Stomach (tissue), 19 donors: ENCODE measurements at places on chromosomes 2 and 18.

DNA sequence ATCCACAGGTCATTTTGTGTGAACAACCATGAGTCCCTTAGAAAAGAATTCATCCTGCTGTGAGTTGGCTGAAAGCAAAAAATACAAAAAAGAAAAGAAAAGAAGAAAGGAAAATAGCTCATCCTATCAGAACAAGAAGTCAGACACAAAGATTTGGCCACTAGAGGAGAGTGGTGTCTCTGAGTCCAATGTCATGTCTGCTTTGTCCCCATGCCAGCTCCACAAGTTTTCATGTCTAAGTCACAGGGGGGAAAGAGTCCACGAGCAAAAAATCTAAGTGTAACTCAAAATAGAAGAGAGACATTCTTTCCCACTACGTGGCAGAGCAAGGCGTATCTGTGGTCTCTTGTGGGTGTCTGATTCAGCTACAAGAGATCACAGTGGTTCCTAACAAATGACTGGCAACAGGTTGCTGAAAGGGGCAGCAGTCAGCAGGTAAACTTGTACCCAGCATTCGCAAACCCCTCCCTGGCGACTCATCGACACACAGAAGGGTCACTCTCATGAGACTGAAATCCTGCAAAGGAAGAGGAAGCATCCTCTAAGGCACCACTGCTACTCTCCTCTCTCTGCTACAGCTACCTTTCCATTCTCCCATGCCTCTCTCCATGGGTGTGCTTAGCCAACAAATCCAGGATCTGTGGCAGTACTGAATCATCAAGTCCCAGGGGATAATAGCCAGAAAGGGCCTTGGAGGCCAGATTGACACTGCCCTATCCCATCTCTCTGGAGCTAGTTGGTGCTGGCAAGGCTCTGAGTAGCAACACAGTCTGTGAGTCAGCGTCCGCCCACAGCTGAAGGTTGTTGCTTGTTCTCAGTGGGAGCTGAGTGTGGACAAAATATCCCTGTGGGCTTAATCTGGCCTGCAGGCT, 123.0 kb upstream of the SLC39A10 start:
- peak; percentile 19 for DNase-seq
- no peak overlapping the region for H3K4me3 ChIP-seq
- no peaks in the 10 kb centered on the region for H3K36me3 ChIP-seq
- H3K4me1 ChIP-seq: peaks cover 47% of the 10 kb centered on the region
- H3K27me3 ChIP-seq: no peaks in the 10 kb centered on the region
- no peak overlapping the region for H3K27ac ChIP-seq

DNA sequence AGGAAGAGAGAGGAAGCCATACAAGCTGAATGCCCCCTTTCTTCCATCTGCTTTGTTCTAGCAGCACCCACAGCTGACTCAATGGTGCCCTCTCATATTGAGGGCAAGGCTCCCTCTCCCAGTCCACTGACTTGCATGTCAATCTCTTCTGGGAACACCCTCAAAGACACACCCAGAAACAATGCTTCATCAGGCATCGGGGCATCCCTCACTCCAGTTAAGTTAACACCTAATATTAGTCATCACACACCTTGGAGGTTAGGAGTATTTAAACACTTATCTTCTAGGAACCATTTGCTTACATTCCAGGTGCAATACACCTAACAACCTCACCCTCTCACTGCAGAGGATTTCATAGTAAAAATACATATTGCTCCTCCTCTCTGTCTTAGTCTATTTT, 993.5 kb upstream of the DDX18 start:
- no peaks in the 10 kb centered on the region for H3K27me3 ChIP-seq
- no peak overlapping the region for H3K4me3 ChIP-seq
- no peak overlapping the region for H3K27ac ChIP-seq
- H3K36me3 ChIP-seq: no peaks in the 10 kb centered on the region
- peak; percentile 12 for DNase-seq

GRCh38 chr18:64103986-64104385, 44.9 kb downstream of the LINC00305 start:
- no peak for DNase-seq
- no peaks in the 10 kb centered on the region for H3K4me1 ChIP-seq
- no peak overlapping the region for H3K4me3 ChIP-seq

- H3K27me3 ChIP-seq: no peaks in the 10 kb centered on the region
- H3K27ac ChIP-seq: peak overlapping the region; percentile 47
- peak overlapping the region; percentile 5 for H3K4me3 ChIP-seq
- H3K36me3 ChIP-seq: no peaks in the 10 kb centered on the region
Measured at GRCh38 chr2:224944707-224945547, 97.3 kb downstream of the DOCK10 start.
